Left hindlimb (tissue), 1 donor: ENCODE measurements at places on chromosomes 5 and 9.

GRCh38 chr5:79555418-79555817 is 41.5 kb upstream of the HOMER1 start:
- no peak for DNase-seq

- no peak for DNase-seq
Observed at GRCh38 chr5:109898269-109899162, 208.8 kb downstream of the MAN2A1 start.

DNA sequence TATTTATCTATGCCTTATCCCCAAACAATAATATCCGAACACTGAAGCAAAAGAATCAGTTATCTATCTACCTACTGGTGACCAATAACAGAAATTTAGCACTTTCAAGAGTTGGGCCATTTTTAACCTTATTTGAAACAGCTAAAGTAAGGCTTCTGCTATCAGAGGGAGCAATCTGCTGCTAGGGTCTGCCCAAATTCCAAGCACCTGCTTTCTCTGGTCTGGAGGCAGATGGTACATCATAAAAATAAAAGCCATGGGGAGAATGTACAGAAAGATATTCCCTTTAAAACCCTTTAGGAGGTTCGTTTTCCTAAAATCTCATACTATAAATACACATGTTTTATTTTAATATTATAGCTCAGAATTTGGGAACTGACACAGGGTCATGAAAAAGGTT is 37.7 kb upstream of the ARSB start:
- no peak for DNase-seq

GRCh38 chr9:72477930-72478518 is 43.4 kb upstream of the TMC1 start:
- no peak for DNase-seq

DNA sequence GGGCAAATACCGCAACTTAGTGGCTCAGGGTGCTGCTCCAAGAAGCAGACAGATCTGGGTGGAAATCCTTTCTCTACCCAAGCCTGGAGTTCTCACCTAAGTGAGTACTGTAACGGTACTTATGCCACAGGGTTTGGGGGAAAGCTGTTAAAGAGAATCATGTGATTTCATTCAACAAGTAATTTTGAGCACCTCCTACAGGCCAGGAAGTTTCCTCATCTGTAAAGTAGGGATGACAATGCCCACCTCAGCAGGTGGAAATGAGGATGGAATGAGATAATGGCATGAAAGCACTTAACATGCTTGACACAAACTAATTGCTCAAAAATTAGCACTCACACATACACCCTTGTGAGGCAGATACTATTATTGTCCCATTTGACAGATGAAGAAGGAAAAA is 114.1 kb downstream of the JAKMIP2 start:
- no peak for DNase-seq

DNA sequence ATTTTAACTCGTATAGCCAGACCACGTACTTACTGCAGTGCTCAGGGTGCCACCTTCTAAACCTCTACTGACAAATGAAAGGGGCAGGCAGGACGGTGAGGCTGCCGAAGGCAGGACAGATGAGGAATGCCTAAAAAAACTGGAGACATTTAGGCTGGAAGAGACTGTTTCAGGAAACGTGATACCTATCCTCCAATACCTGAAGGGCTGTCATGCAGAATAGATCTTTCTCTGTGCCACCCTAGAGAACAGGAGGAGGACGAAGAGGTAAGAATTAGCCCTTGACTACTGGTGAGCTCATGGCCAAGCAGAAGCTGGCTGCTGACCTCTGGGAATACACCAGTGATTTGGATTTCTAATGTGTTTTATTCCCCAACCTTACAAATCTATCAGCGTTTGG is 139.4 kb downstream of the EFNA5 start:
- DNase-seq = no peak

DNA sequence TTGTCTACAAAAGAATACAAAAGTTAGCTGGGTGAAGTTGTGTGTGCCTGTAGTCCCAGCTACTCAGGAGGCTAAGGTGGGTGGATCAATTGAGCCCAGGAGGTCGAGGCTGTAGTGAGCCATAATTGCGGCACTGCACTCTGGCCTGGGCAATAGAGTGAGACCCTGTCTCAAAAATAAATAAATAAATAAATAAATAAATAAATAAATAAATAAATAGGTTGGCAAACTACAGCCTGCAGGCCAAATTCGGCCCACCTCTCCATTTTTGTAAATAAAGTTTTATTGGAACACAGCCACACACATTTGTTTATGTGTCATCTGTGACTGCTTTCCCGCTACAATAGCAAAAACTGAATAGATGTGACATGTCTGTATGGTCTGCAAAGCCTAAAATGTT is 9.5 kb downstream of the PTGS1 start:
- no peak for DNase-seq

DNA sequence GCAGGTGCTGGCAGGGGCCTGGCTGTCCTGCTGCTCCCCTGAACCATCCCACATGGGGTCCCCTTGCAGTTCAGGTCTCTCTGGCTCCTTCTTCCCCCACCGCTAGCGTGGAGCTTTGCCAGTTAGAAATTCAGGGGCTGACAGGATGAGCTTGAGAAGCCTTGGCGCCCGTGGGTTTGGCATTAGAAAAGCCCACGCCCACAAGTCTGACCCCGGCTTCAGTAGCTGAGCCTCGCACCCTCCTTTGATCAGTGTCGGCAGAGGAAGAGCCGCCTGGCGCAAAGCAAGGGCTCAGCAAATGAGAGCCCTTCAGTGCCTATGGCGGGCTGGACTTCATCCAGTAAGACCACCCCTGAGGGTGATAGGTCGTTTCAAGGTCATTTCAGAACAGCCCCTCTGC is 30.1 kb upstream of the NCS1 start:
- DNase-seq = no peak

DNA sequence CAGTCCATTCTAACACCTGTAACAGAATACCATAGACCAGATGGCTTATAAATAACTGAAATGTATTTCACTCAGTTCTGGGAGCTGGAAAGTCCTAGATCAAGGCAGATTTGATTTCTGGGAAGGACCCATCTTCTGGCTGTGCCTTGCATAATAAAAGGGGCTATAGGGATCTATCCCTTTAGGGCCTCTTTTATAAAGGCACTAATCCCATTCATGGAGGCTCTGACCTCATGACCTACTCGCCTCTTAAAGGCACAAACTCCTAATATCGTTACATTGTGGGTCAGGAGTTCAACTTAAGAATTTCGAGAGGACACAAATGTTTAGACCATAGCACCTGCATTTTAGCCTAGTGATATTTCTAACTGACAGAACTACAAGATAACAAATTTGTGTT is 619.0 kb downstream of the CDH18 start:
- DNase-seq = no peak

- DNase-seq = no peak
Observed at GRCh38 chr5:179554981-179555380, 4.6 kb downstream of the RUFY1 start.

DNA sequence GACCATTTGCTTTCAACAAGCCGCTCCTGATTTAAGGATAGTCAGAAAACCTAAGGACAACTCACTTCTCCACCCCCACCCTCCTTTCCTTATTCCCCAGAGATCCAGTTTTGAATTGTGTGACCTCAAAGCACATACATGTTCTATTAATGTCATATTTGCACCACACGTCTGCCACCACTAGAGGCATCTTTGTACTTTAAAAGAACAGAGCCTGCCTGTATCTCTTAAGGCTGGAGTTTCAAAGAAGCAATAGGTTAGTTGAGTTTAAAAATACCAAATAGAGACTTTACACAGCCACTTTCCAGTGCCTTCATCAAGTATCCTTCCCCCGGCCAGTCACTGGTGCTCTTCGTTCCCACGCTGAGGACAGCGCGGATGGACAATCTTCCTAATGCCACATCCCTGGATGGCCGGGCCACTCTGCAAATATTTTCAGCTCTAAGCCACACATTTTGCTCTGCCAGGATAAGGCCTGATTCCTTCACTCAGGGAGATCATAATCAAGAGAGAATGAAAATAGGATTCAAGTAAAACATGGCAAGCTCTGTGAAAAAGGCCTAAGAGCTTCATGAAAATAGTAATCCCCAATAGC is 146.3 kb downstream of the SNCAIP start:
- DNase-seq = no peak

- DNase-seq = no peak
Observed at GRCh38 chr9:131668439-131669268, 71.2 kb downstream of the RAPGEF1 start.

DNA sequence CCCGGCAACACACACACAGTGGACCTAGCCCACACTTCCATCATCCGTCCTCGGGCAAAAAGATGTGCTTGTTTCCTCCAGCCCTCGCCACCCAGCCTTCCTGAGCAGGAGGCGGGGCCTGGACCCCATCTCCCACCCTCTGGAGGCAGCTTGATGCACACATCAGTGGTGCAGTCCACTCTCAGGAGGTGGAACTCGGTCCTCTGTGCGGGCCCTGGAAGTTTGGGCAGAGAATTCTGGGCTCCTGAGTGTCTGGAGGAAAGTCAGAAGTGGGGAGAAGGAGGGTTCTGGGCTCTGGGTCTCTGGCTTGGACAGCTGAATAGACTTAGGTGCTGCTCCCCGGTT is 54.0 kb upstream of the NEURL1B start:
- no peak for DNase-seq

DNA sequence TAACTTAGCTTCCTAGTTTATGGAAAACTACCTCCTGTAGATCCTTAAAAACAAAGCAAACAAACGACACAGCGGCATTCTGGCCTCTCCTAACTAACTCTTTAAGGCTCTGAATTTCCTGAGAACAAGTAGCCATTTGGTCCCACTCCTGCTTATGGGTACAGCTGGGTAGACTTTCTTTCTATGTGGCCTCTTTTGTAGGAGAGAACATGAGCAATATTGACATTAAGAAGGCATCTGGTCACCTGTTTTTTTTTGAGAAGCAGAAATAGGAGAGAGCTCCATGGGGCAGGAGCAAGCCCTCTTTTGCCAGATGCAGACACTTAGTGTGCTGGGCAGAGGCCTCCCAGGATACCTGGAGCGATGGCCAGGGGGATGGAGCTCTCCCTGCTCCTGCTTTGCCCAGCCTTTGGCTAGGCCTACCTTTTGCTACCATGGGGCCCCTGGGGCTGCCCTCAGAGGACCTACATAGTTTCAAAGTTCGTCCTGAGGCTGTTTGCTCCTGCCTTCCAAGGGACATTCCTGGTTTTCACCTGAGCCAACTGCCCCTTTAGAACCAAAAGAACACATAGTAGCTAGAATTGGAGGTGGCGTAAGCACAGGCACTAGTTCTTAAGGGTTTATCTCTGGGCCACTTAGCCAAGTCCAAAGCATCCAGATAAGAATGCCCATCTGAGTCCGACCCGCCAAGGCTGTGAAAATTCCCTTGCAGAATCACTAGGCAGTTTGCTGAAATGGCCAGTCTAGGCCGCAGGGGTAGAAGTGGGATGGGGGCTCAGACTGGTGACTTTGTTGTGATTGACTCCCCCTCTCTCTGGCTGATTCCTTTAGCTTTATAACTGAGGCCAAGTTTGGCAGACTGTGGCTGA is 2.4 kb upstream of the STC2 start:
- no peak for DNase-seq

- DNase-seq = no peak
Observed at GRCh38 chr9:83724436-83724835, 16.7 kb upstream of the UBQLN1 start.

GRCh38 chr5:156330141-156330870 is 3.3 kb downstream of the SGCD start:
- no peak for DNase-seq

DNA sequence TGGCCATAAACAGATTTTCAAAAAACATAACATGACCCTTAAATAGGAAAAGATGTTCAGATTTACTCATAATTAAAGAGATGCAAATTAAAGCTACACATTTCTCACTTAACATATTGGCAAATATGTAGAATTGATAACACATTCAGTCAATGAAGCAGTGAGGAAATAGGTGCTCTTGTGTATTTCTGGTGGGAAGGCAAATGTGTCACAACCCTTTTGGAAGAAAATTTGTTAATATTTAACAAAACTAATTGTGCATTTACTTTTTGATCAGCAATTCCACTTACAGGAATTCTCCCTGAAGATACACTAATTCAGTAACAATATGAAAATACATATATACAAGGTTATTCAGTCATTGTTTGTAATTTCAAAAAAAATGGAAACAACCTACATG is 68.1 kb downstream of the FBXW11 start:
- DNase-seq = no peak

- DNase-seq = no peak
Observed at GRCh38 chr5:16540421-16540820, 74.8 kb upstream of the ZNF622 start.

DNA sequence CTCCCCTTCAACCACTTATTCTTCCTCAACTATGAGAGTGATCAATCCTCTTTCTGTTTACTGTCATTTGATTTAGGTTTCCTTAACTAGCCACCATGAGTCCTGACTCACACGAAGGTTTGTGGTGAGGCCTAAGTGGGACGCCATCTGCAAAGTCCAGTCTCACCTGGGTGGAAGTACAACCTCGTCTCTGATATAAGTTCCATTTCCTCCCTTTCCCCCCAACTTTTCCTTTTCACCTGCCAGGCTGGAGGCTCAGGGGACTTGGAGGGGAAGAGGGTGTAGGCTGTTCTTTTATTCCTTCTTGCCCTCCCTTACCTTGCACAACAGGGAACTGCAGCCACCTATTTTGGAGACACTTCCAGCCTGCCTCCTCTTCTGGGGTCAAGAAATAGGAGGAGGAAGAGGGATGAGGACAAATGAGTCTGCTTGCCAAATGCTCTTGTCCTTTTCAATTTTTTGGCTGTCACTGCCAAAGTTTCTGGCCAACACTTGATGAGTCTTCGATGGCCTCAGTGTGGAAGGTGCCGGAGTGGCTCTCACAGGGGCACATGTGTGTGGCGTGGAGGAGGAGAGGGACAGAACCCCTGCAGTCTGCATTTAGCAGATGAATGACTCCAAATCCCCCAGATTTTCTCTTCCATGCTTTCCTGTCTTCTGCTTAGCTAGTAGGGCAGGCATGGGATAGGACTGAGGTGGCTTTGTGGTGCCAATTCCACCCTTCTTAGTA is 249.6 kb downstream of the NSG2 start:
- no peak for DNase-seq

- no peak for DNase-seq
Observed at GRCh38 chr5:34682926-34683623, 26.9 kb downstream of the RAI14 start.

DNA sequence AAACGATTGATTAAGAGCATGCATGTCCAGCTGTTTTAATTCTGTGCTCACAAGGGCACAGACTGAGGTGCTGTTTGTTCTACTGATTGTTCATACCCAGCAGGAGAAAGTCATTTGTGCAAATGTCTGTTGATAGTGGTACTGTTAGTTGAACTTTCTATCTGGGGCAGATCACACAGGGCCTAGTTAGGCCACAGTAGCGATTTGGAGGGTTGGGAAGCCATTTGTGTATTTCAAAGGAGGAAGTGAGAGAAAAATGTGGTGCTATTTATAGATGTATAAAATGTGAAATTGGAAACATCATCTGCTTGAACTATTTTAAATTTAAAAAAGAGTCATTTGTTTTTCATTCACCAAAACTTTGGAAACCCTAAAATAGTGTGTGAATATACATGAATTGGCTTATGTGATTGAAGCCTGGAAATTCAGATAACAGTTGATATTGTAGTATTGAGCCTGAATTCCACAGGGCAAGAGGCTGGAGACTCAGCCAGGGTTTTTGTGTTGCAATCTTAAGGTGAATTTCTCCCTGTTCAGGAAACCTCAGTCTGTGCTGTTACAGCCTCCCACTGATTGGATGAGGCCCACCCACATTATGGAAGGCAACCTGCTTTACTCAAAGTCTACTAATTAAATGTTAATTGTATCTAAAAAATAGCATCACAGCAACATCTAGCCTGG is 162.0 kb upstream of the CDKN2B start:
- no peak for DNase-seq

GRCh38 chr5:61995486-61995885 is 310.5 kb upstream of the KIF2A start:
- DNase-seq = no peak
